KG1 (cell line): ENCODE measurements at places on chromosomes 13 and 19.

GRCh38 chr19:56689198-56689597 lies 17.6 kb upstream of the ZNF835 start:
- DNase-seq: no peak

DNA sequence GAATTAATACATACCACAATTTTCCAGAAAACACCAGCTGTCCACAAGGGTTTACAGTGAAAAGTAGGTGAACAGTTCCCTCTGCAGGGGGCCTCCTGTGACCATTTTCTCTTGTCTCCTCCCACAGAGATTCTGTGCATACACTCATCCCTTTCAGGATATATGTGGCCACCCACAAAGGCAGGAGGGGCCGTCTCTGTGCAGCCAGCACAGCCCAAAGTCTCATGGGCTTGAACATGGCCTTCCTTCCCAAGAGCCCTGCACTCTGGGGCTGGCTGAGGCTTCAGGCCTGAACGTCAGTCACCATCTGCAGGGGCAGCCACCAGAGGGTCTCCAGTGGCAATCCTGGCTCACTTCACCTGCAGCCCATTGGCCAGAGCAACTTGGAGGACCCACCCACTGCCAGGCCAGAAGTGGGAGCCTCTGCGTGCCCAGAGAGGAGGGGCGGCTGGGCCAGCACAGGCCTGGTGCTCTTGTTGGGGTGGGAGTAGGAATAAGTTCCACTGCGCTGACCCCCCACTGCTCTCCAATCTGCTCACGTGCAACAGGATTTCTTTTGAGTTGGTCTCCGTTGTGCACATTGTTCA lies 25.1 kb downstream of the TMEM161A start:
- DNase-seq: peak; percentile 11

DNA sequence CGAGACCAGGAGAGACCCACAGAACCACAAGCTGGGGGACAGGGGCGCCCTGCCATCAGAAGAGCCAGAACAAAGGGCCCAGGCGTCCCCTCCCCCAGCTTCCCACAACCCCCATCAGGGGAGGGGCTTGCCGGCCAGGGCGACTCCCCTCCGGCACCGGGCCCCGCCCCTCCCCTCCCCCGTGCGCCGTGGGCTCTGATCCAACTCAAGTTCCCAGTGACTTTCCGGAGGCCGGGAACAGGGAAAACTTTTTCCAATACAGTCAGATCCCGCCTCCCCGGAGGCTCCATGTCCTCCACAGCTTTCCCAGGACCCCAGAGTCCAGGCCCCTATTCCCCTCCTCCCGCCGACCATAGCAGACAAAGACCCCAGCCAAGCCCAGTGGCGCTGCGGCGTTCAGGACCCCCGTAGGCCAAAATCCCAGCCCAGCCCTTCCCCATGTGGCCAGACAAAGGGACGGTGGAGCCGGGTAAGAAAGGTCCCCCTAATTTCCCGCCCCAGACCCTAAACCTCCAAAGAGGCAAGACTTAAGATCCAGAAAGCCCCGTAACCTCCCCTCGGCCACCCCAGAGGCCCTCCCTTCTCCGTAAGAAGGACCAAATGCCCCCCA lies 673 bp downstream of the TEAD2 start:
- no peak for DNase-seq

GRCh38 chr19:8304841-8305621 lies 3.1 kb downstream of the CD320 start:
- no peak for DNase-seq

DNA sequence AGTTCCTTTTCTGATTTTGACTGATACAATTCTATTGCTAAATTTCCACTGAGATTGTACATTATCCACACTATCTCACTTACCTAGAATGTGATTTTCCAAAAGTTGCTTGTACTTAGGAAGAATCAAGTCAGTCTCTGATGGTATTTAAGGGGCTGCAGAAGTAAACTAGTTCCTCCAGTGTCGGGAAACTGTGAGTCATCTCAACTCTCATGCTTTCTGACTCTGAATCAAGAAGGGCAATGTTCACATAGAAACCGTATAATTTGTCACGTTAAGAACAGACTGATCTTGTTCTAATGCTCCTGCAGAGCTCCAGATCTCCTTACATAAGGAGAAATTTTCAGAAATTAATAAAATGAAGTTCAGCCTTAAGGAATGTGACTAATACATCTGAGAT lies 369.3 kb downstream of the KLF5 start:
- no peak for DNase-seq

- no peak for DNase-seq
Observed at GRCh38 chr13:43516401-43516833, 270.4 kb downstream of the ENOX1 start.

DNA sequence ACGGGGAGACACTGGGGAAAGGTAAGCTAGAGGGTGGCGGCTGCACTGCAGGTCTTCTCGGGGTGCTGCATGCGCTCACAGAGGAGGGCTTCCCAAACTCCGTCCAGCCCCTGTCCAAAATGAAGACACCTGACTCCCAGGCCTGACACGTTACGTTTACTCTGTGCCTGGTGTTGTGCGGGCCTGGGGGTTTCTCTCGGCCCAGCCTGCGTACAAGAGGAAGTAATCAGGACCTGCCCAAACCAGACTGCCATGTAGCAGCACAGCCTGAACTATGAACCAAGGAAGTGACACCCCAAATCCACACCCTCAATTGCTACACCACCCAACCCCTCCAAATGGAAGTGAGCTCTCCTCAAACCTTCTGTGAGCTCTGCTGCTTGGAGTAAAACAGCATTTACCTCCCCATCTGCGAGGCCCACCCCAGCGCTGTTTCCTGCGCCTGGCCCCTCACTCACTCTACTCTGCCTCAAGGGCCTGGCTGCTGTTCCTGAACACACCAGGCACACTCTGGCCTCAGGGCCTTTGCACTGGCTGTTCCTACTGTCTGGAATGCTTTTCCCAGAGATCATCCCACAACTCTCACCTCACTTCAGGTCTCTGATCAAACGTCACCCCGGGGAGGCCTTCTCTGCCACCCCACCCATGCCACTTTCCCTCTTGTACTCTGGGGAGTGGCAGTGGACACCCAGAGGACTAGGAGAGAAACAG lies 3.0 kb downstream of the HSPBP1 start:
- no peak for DNase-seq

DNA sequence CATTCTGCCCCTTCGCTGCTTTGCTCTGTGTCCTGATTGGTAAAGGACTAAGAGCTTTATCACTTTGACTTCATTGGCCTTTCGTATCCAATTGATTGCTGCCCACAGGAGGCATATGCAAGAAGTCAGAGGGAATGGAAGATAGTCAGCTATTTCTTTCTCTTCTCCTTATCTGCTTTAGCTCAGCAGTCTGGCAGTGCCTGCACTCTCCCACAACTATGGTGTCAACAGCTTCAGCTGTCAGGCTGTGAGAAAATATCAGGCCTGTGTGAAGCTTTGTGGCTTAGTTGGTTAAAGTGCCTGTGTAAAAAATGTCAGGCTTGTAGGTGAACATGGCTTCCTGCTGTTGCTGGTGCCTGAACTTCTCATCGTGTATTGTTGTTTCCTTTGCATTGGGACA lies 243.0 kb downstream of the PCDH17 start:
- DNase-seq: no peak

DNA sequence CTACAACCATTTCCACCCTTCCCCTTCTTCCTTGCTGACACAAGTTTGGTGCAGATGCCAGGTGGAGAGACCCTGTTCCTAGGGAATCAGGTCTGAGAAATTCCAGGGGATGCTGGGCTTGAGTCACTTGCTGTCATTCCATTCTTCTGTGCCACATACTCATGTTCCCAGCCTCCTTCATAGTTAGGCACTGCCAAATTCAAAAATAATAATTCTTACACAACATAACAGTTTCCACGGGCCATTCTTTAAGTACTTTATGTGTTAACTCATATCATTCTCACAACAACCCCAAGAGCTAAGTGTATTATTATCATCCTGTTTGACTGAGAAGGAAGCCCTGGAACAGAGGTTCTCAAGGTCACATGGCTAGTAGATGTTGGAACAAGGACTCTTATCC lies 27.1 kb upstream of the POMP start:
- DNase-seq: no peak

DNA sequence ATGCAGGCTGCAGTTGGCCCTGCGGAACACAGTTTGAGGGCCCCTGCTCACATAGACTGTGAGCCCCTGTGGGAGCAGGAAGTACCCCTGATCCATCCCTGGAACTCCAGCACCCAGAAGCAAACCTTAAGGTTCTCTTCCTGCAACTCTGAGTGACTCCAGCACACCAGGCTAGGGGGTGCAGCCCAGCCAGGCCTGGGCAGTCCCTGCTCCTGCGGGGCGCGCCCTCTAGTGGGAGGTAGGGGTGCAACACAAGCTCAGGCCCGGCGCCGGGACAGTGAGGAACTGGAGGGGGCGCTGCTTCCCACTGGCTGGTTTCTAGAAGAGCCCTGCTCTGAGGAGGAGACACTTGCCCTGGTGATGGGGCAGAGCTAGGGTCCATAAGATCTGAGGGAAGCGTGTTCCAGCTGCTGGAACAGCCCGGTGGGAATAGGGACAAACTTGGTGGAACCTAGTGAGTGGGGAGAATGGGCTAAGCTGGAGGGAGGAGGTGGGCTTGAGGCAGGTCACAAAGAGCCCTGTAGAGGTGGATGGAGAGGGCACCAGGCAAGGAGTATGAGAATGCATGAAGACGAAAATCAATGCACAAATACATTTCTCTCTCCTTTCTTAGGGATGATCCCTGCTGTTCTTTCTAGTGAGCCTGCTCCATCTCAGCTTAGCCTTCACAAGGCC lies 5.0 kb downstream of the ZSCAN5A start:
- no peak for DNase-seq

DNA sequence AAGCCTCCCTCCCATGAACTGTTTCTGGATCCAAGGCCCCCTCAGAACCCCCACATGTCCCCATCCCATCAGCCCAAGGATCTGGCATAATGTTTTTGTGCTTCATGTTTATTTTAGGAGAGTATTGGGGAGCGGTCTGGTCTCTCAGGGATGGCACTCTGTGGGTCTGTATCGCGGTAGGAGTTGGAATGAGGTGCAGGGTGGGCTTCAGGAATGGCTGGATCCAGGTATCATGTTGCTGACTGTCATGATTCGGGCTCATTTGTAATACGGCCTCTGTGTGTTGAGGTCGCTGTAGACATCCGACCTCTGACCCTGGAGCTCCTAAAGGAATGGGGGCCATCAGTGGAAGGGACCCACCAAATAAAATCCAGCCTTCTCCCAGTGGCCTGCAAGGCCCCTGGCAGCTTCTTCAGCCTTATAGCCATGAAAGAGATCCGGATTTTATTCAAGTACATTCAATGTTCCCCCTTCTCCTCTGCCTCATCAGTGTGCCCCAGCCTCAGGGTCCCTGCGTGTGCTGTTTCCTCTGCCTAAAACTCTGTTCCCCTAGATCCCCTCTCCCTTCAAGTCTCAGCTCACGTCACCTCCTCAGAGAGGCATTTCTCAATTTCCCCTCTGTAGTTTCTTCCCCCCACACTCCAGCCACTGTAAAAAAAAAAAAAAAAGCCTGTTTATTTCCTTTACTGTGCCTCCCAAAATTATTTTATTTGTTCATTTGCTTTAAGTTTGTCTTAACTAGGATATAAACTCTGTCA lies 2.2 kb downstream of the HCST start:
- DNase-seq: no peak

DNA sequence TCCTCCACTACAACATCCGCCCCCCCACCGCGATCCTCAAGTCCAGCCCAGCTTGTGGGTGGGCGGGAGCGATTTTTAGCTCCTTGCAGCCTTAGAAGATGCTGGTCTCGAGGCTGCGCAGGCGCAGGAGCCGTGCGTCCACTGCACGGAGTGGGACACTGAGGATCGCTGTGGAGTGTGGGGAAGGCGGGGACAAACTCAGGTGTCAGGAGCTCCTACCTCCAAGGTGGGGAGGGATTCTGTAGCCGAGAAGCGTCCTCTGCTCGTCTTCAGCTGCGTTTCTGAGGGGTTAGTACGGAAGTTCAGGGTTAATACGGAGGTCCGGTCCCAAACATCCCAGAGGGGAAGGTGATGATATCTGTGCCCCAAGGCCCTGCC lies at the start of gene RTBDN:
RTBDN (minus strand) TSS at position 14 of the 378 bp plus-strand sequence. CDS start 4,600 bp downstream, outside the sequence.
- no peak for DNase-seq

GRCh38 chr19:15358918-15359317 lies 20.7 kb downstream of the AKAP8 start:
- DNase-seq: no peak

GRCh38 chr19:43470288-43470687 lies 4.9 kb upstream of the LYPD3 start:
- no peak for DNase-seq

GRCh38 chr13:103224804-103225203 lies 158.6 kb upstream of the SLC10A2 start:
- no peak for DNase-seq

- DNase-seq: no peak
Observed at GRCh38 chr19:16249826-16250404, 52.2 kb downstream of the AP1M1 start.

DNA sequence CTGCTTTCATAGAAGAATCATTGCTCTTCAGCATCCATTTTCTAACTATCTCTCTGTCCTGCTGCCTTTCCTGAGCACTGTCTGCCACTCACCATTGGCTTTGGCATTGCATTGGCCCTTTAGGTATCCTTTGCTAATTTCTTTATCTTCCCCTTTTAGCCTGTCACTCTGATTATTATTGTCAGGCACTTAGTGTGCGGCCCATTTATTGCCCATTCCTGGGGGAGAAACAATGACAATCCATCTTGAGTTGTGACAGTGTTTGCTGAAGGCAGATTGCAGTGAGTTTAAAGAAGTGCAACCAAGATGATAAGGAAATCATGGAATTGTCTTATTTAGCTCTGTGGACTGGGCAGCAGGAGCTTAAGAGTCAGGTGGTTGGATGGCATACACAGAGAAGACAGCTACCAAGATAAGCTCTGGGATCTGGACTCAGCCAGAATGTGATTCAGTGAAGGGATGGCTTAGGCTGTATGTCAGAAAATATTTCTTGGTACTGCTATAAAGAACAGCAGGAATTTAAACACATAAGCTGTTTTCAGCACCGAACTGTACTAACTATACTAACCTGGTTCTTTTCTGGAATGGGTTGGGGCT lies 25.3 kb downstream of the B3GLCT start:
- DNase-seq: no peak

DNA sequence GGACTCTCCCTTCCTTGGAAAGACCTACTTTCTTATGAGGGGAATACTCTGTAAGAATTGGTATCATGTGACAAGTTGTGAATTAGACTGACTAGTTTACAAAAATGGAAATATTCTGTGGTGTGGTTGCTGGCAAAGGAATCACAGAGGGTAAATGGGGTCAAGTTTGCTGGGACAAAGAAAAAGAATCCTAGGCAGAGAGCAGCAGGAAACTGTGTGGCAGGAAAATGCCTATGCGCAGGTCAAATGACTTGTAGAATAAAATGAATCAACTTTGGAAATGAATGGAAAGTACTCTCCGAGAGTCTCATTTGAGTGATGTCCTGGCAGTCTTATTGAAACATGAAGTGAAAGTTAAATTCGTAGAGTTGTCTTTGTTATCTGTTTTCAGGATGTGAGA lies 1250.7 kb downstream of the UQCRFS1 start:
- DNase-seq: no peak

GRCh38 chr19:28701491-28701890 lies 511.5 kb downstream of the UQCRFS1 start:
- DNase-seq: no peak
